ENCODE measurements at places on chromosomes 12 and 14. TPM values are rescaled to one million over a fixed set of nuclear protein-coding genes. Genes with fewer than 3 reads are reported as not detected.

The GUCY2C gene
- 0.17 TPM for total RNA-seq

The SLC25A21 gene
- 0.37 TPM for total RNA-seq

The NID2 gene
- total RNA-seq = 1.6 TPM

The SCN8A gene
- total RNA-seq = 3.3 TPM

The GLS2 gene
- not detected for total RNA-seq

The CD4 gene
- total RNA-seq = not detected

The ASB2 gene
- total RNA-seq = not detected

The ZFC3H1 gene
- total RNA-seq = 5.3 TPM

The BMAL2 gene
- 69.5 TPM for total RNA-seq

The IFI27 gene
- 8.4 TPM for total RNA-seq

The PMCH gene
- not detected for total RNA-seq

DNA sequence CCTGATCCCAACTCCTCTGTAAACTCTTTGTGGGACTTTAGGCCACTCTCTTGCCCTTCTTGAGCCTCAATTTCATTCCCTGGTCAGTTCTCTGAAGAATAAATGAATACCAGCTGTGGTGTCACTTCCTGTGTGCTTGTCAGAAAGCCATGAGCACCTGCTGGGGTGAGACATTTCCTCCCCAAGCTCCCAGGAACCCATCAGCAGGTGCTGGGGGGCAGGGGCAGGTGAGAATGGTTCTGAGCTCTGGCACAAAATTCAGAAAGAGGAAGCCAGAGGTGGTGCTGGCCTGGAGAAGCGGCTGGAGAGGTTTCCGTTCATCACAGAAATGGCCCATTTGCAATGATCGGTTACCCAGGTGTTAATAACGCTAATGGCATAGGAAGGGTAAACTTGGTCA is 14.9 kb downstream of the LHX5 start:
- no peak for DNase-seq

DNA sequence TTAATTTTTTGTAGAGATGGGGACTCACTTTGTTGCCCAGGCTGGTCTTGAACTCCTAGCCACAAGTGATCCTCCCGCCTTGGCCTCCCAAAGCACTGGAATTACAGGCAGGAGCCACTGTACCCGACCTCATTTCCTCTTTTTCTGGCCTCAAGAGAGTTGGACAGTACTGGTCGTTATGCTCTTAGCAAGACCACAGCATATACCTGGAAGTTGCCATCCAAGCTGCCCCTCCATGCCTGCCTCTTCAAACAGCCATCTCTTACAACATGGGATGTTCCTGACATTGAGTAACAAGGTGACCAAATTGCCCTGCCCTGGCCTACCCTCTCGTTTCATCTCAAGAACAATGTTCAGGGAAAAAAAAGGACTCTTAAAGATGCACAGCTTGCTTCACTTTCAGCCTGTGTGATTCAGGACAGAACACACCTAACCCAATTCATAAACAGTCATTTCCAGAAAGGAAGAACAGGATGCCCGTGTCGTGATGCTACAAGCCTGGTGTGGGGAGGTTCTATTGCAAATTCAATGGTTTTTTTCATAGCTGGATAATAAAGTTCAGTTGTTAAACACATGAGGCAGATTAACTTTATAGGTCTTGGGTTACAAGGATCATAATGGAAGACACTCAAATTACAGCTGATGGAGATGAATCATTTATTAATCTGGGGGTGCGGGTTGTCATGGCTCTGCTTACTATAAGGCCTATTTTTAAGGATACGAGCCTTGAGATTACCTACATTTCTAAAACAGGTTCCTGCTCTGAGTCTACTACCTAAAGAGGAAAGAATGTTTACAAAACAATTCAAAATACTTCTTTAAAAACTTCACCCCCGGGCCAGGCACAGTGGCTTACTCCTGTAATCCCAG is 11.9 kb downstream of the GLTP start:
- no peak for DNase-seq

- no peak for DNase-seq
Measured at GRCh38 chr12:26058818-26059217, 66.0 kb downstream of the BHLHE41 start.

DNA sequence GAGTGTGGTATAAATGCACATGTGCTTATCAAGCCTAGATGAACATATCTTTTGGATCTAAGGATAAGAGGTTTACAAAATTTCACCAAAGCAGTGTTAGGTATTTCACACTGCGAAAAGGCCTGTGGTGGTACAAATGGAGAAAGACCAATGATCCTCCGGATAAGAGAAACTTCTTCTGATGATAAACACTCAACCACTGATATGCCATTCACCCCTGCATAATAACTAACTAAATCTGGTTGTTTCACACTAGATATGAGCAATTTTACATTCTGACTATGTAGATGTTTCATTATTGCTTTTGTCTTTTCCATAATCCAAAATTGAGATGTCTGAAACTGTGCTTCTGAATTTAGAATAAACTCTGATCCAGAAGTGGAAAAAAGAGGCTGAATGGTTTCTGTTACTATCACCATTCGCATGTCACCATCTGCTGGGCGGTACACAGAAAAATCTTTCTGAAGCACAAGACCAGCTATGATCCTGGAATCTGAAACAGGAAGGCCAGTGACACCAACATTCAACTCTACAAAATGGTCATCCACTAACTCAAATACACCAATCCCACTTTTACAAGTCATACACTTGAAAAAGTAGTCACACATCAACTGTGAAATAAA is 1.3 kb downstream of the BBS10 start:
- DNase-seq = peak; percentile 72

- DNase-seq = no peak
Measured at GRCh38 chr14:100423317-100424010, 100.3 kb downstream of the SLC25A47 start.

DNA sequence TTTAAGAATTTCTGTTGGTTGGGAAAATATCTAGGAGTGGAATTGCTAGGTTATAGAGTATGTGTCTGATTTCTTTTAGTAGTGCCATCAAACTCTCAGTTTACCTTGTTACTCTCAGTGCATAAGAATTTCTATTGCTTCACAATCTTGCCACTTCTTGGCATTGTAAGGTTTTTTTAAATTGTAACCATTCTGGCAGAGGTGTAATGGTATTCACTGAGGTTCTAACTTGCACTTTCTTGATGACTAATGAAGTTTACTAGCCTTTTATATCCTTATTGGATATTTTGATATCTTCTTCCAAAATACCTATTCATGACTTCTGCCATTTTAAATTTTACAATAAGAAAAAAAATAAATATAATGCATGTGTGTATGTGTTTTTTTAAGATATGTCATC is 478.0 kb downstream of the NAV3 start:
- no peak for DNase-seq

- DNase-seq = no peak
Measured at GRCh38 chr12:67014642-67015041, 254.5 kb upstream of the CAND1 start.

DNA sequence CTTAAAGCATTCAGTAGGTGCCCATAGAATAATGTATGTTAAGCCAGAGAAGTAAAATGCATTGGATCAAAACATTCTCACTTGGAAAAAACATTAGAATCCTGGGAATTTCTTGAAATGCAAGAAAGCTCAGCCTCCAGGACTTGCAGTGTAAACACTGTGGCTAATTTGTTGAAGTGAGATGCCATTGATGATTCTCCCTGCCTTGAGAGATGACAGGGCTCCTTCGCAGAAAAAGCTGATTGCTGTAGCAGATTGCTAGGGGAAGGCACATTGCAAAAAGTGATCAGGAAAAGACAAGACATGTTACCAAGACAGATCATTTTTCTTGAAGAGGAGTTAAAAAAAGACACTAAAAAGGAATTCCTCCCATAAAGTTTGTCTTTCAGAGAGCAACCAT is 204.2 kb upstream of the HMGA2 start:
- no peak for DNase-seq

GRCh38 chr14:49505041-49505766 is 81.0 kb downstream of the RPS29 start:
- DNase-seq = peak; percentile 64

GRCh38 chr12:51972849-51973273 is 21.4 kb downstream of the ACVR1B start:
- DNase-seq = peak; percentile 67

DNA sequence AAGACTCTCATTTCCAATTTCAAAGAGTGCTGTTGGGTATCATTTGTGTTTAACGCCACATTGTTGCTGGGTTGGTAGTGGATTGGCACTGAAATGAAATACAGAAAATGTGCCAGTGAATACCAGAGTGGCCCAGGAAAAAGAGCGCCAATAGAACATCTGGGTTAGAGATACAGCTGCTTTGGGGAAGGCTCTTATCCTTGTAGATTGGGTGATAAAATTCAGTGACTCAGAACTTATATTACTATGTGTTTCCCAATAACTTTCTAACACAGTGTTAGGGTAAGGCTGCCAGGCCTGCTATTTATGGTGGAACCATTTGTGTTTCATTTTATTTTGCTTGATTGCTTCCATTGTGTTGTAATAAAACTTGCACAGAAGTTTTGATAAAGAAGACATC is 168.2 kb upstream of the SSTR1 start:
- no peak for DNase-seq

- DNase-seq = no peak
Measured at GRCh38 chr14:57018065-57018464, 207.8 kb upstream of the OTX2 start.

DNA sequence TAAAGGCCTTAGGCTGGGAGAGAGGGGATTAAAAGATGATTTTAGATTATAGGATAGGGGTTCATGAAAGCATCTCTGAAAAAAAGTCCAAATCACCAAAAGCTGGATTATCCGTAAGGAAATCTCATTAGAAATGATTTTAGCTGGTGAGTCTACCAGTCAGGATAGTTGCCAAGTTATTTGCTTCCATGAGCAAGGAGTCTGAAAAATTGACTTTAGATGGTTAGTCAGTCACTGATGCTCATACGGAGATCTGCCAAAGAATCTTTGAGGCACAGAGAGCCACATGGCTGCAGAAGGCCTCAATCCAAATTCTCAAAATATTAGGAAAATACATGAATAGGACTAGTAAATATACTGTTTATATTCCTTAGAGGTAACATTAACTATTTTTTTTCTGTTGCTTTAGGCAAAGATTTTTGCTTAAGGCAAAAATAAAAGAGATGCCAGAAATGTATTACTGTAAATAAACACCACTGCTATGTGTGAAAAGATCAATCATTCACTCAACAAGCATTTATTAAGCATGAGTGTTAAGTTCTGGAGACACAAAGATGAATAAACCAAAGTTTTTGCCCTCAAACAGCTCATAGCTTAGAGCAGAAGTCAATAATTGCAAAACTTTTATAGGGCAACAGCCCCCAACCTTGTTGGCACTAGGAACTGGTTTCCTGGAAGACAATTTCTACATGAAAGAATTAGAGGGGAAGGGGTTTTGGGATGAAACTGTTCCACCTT is 105.2 kb downstream of the BBS10 start:
- no peak for DNase-seq

- DNase-seq = peak; percentile 97
Measured at GRCh38 chr14:65356327-65356836, 56.1 kb upstream of the FUT8 start.

DNA sequence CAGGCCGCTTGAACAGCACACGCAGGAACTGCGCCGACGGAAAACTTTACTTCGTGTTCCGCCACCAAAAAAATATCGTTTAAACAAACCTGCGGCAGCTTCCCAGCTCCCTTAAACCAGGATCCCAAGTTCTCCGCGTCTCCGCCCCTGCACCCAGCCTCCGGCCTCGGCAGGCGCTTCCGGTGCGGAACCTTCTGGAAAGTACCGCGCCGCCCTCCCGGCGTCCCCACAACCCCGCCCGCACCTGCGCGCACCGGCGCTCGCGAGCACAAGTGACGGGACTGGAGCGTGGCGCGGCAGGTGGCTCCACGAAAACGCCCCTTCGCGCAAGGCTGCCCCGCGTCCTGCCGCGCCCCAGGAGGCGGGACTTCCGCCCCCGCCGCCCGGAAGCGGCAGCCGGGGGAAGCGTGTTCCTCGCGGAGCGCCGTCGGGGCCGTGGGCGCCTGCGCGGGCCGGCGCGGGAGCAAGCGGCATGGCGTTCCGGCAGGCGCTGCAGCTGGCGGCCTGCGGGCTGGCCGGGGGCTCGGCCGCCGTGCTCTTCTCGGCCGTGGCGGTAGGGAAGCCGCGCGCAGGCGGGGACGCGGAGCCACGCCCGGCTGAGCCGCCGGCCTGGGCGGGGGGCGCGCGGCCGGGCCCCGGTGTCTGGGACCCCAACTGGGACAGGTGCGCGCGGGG is at the start of gene PGAM5:
PGAM5 (plus strand) TSS at position 438 of the 675 bp plus-strand sequence; CDS start at position 473, 35 bp downstream.
- peak; percentile 71 for DNase-seq

GRCh38 chr12:119826661-119827445 is 50.3 kb downstream of the CIT start:
- no peak for DNase-seq

- no peak for DNase-seq
Measured at GRCh38 chr12:30692470-30692869, 3.2 kb downstream of the IPO8 start.

GRCh38 chr14:103871596-103872480 is 24.5 kb upstream of the PPP1R13B start:
- DNase-seq = no peak

DNA sequence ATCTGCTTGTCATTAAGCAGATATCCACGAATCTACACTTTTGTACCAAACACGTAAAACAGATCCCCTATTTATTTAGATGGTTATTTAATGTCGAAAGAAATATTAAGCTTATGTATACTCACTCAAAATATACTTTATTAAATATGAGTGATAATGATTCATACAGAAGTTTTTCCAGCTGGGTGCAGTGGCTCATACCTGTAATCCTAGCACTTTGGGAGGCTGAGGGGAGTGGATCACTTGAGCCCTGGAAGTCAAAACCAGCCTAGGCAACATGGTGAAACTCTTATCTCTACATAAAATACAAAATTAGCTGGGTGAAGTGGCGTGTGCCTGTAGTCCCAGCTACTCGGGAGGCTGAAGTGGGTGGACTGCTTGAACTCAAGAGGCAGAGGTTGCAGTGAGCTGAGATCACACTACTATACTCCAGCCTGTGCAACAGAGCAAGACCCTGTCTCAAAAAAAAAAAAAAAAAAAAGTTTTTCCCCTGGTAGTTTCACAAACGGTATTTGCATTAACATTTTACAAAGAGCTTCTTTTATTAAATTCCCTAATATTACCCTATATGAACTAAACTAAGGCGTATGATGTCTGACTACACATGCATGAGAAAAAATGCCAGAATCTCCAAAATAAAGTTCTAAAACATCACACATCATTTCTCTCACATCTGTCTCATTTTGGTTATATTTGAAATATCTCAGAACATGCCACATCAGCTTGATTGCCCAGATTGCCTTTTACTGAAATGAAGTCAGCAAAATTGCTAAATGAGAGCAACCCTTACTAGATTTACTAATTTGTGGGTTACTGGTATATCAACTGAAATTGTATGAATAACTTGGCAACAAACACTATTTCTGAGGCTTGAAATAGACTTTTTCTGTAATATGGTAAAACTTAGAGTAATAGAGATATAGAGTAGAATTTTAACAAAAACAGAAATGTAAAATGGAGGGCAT is 74.9 kb downstream of the PAWR start:
- DNase-seq = no peak

DNA sequence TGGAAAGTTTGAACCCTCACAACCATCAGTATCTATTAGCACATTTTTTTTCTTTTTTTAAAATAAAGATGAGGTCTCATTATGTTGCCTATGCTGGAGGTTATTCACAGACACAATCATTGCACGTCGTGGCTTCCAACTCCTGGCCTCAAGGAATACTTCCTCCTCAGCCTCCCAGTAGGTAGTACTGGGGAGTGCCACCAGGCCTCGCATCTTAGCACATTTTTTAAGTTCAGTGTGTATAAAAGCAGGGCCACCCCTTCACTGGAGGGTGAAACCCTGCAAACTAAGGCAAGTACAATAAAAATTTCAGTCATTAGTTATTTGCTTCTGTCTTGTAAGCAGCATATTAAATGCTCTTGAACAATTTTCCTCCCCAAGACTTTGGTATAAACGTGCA is 114.2 kb upstream of the SINHCAF start:
- no peak for DNase-seq
